ENCODE measurements at places on chromosomes 3 and 15.

GRCh38 chr3:72449551-72449950 lies 398.7 kb downstream of the SHQ1 start:
- no peak for DNase-seq

GRCh38 chr3:120129051-120129450 lies 34.8 kb upstream of the GSK3B start:
- DNase-seq: no peak

DNA sequence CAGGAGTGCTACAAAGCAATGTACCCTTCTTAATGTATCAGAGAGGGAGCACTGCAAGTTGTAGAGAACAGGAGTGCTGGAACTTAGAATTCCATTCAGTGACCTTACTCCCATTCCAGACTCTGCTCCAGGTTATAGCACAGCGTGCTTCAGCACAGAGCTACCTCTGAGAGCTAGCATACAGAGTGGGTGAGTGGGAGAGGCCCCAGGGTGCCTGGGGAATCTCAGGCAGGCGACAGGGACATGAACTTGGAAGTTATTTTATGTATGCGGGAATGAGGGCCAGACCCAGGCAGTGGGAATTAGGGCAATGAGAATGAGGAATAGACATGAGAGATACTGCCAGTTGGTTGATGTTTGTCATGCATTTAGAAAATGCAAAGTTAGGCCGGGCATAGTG lies 3.7 kb upstream of the KNG1 start:
- no peak for DNase-seq

DNA sequence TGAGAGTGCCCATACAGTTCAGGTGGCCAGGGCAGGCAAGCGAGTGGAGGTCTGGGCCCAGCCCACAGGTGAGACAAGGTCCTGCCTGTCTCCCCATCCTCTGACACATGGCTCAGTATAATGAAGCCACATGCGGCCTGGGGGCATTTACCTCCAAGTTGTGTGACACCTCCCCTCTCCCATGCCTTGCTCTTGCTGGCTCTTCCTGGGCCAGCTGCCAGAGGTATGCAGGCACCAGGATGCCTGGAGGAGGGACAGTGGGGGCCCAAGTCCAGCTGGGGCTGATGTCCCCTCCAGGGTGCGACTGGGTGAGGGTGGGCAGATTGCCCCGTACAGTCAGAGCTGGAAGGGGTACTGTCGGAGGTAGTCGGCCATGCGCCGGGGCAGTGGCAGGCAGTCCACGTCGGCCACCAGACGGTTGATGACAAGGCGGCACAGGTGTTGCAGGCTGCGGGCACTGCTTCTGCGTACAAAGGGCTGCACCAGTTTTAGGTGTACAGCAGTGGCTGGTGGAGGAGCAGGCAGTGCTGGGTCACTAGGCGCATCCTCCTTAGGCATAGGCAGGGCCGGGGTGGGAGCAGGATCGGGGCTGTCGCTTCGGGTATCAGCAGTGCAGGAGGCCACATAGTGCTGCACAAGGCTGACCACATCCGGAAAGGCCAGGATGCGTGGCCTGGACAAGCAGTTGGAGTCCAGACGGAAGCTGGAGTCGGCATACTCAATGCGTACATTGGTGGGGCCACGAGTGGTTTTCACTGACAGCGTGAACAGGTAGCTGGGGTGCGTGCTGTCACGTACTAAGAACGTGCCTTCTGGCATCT lies 4.1 kb downstream of the CISH start:
- DNase-seq: no peak

- DNase-seq: no peak
Measured at GRCh38 chr3:11140030-11140712, 14.1 kb upstream of the HRH1 start.

DNA sequence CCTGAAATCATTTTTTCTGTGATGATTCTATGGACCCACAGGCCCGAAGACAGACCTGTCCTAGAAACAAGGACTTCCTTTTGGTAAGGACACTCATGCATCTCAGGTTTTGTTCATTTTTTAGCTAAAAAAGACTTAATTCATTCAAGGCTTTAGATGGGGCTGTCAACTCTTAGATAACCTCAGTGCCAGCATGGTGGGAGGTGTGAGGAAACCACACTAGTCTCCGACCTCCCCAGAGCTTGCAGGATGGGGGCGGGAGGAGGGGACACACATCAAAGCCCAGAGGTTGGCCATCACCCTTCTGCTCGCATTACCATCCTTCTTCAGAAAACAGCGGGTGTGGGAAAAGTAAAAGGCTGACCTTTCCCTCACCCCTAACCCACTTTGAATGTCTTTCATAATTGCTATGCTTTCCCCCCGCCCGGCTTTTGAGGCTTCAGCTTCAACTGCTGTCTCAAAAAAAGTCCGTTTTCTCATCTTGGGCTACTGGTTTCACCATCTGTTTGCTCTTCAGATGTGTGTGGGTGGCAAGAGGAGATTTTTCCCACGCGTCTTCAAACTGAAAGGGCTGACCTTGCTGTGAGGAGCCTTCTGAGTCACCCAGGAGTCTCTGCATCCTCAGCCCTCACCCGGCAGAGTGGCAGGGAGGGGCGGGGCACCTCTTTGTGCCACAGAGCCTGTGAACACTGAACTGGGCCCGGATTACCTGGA lies 27.6 kb upstream of the CXCR6 start:
- no peak for DNase-seq

GRCh38 chr15:101048581-101049030 lies 129.4 kb downstream of the LRRK1 start:
- peak; percentile 54 for DNase-seq

DNA sequence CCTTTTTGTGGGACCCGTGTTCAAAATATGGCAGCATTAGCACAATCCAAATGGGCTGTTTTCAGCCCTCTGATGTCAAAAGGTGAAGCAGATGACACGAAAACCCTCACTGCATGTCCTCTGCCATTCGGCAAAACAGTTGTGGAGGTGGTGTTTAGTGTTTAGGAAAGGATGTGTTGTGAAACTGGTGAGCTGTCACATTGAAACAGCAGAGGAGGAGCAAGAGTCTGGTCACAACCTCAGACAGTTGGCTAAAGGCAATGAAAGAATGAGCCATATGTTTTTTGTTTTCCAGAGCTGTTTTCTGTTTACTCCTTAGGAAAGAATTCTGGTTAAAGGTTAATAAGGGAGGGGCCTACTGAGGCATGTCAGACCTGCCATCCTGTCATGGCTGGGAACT lies 140.7 kb downstream of the VPS8 start:
- no peak for DNase-seq

DNA sequence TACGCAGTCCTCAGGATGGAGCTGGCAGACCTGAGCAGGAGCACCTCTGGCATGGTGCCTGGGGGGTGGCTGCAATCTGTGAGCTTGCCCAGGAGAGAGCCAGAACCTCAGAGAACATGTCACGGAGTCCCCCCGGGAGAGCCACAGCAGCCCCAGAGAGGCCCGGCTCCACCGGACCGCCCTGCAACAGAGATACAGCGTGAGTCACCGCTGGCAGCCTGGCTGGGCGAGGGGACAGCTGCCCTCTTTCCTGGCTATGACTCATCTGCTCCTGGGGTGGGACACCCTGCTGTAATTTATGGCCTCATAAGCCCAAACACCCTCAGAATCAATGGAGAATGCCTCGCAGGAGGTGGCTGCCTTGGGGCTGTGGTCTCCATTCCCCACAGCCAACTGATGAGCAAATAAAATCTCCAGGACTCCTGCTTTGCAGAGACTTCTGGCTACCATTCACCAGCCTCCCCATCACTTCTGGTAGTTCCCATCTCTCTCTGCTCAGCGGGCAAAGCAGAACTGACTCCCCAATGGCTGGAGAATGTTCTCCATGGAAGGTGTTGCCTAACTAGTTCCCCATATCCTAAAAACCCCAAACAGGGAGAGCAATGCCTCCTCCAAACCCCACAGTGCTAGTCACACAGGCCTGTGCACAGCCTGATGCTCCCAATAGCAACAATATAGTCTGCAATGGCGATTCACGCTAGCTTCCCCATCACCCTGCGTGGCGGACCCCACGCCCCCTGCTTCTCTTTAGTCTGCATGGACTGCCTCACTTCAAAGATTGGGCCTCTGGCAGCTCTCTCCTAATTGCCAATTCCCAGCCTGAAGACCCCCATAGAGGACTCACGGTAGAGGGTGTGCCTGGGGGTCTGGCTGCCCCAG lies 21.6 kb downstream of the ACSBG1 start:
- peak; percentile 66 for DNase-seq

DNA sequence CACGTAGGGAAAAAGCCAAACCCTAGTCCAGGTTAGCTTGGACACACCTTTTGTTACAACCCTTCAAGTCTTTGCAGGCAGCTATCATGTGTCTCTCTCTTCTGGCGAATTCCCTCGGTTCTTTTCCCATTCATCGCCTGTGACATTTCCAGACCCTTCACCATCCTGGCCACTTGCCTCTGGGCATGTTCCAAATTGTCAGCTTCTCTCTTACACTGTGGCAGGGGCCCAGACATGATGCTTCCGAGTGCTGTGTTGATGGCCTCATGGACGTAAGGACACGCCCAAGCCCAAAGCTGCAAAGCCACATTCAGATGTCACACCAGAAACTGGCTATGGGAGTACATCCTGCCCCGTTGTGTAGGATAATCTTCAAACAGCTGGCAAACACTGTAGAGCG lies 58.5 kb downstream of the ISG20 start:
- no peak for DNase-seq

- DNase-seq: no peak
Measured at GRCh38 chr3:158569794-158570193, 1.2 kb upstream of the MLF1 start.

DNA sequence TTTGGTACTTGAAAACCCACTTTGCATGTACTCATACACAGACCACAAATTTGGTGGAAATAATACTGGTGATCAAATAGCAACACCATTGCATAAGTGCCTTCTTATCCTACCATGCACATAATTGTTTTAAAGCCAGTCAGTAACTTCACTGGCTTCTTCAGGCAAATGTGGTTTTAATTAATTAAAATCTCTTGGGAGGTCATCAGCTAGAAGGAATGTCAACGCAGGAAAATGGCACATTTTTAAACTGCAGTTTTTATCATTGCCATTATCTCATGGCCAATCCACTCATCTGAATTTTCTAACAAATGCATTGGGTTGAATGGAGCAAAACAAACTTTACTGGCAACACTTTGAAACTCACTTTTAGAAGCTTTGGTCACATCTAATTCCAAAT lies 105.7 kb upstream of the ZPLD1 start:
- DNase-seq: no peak

DNA sequence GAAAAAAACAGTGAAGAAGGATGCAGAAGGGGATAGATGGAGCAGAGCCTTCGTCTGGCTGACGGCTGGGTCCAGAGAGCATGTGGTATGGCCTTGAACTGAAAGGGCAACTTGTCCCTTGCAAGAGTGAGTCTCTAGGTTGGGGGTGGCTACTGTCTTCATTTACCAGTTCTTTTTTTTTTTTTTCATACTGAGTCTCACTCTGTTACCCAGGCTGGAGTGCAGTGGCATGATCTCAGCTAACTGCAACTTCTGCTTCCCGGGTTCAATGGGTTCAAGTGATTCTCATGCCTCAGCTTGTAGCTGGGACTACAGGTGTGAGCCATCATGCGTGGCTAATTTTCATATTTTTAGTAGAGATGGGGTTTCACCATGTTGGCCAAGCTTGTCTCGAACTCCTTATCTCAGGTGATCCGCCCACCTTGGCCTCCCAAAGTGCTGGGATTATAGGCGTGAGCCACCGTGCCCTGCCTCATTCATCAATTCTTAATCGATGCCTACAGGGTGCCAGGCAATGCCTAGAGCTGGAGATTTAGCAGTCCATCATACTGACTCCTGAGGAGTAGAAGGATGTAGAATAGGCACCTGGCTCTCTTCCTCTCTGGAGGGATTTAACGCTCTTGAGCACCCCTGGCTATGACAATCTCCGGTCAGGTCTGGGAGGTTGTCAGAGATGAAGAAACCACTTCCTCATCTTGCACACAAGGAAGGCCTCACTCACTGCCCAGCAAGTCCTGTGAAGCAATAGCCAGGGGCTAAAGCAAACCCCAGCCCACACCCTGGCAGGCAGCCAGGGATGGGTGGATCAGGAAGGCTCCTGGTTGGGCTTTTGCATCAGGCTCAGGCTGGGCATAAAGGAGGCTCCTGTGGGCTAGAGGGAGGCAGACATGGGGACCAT lies at the start of gene CAMP:
Gene CAMP, plus strand, starts transcription at position 880 of the 898 bp plus-strand sequence. Its CDS starts 17 bp downstream, at position 897.
- no peak for DNase-seq

DNA sequence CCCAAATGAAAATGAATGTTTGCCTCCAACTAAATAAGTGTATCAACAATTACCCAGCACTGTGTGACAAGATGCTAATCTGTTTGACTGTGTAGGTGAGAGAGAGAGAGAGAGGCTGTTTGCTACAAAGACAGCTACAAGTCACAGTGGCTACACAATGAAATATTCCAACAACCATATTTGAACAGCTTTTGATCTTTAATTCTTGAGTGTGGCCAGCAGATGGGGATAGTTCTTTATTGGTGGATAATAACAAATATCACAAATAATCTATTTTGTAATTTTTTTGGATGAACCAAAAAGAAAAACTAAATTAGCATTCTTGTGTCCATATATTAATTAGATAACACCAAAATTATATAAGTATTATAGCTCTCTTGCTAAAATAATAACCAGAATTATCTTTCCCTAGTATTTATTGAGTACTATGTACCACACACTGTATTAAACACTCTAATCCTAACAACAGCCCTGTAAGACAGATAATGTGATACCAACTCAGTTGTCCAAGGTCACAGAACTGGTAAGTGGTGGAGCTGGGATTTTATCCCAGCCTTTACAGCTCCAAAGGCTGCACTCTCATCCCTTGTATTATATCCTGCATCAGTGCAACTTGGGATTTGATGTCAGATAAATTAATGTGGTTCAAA lies 61.9 kb upstream of the C3orf80 start:
- DNase-seq: no peak

DNA sequence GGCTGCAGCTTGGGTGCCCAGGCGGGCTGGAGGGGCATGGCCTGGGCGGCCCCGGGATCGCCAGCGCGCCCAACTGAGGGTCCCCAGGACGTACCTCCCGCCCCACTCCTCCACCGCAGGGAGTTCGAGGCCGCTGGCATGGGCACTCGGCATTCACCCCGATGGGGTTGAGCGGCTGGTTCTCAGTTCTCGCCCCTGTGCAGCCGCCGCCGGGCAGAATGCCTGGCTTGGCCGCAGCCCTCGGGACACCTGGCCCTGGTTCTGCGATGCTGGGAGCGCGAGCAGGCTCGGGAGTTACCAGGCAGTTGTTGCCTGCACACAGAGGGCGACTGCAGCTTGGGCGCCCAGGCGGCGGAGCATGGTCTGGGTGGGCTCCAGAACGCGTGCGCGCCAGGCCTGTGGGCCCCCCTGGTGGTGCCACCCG lies 121.4 kb downstream of the LMLN start:
- no peak for DNase-seq

GRCh38 chr3:38004415-38005075 lies 14.0 kb downstream of the VILL start:
- DNase-seq: no peak

DNA sequence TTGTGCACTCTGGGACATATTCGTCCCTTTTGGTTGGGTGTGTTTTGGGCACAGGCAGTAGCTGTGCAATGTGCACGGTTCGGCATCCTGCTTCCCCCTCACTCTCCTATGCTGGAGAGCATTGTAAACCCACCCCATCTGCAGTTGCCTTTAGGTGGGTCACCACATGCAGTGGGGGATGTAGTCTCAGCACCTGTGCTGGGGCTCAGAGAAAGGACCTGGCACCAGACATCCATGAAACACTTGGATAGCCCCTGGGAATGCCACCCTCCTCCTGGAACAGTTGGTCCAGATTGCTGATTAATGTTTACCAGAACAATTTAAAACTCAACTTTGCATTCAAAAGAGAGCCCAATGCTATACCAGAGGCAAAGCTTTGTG lies 123.9 kb upstream of the MEF2A start:
- peak; percentile 60 for DNase-seq

All from left forelimb (tissue), 1 donor.